ENCODE measurements at places on chromosomes 6 and 20. TPM values are rescaled to one million over a fixed set of nuclear protein-coding genes. Genes with fewer than 3 reads are reported as not detected.

- no peak overlapping the region for H3K27ac ChIP-seq
- no peak overlapping the region for H3K4me3 ChIP-seq
- no peaks in the 10 kb centered on the region for H3K36me3 ChIP-seq
- DNase-seq = no peak
- H3K27me3 ChIP-seq = no peaks in the 10 kb centered on the region
Observed at GRCh38 chr20:20138301-20139064, 86.2 kb downstream of the CFAP61 start.

GRCh38 chr6:162119341-162119740 lies 608.2 kb downstream of the PRKN start:
- H3K27ac ChIP-seq = no peak overlapping the region
- H3K27me3 ChIP-seq = no peaks in the 10 kb centered on the region
- no peak overlapping the region for H3K4me3 ChIP-seq
- no peak for DNase-seq
- no peaks in the 10 kb centered on the region for H3K4me1 ChIP-seq

GRCh38 chr20:50054626-50055511 lies 58.1 kb downstream of the UBE2V1 start:
- no peak overlapping the region for H3K27ac ChIP-seq
- no peak overlapping the region for H3K4me3 ChIP-seq
- peak; percentile 87 for DNase-seq
- H3K36me3 ChIP-seq = no peaks in the 10 kb centered on the region
- H3K4me1 ChIP-seq = peaks cover 5% of the 10 kb centered on the region

Gene CAGE1
- not detected for total RNA-seq

GRCh38 chr20:19993958-19994669 lies 23.0 kb upstream of the NAA20 start:
- peaks cover 26% of the 10 kb centered on the region for H3K36me3 ChIP-seq
- no peak for DNase-seq
- H3K27me3 ChIP-seq = no peaks in the 10 kb centered on the region
- H3K27ac ChIP-seq = peak overlapping the region; percentile 84

DNA sequence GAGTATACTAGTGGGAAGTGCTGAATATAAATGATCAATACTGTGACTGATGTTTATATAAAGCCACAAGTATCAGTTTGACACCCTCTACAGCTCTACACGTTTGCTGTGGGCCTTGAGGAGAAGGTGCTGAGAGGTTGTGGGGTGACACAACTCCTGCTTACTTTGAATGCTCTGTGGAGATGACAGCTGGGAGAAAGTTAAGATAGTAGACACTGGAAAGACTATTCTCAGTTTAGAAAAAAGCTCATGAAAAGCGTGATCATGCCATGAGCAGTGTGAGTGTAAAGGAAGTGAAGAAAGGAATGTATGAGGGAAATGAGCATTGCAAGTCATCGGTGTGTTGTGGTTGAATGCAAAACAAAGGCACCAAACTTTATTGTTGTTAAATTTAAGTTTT lies 215.8 kb downstream of the UTRN start:
- H3K36me3 ChIP-seq = peaks cover 3% of the 10 kb centered on the region
- no peak overlapping the region for H3K27ac ChIP-seq
- no peaks in the 10 kb centered on the region for H3K27me3 ChIP-seq
- no peaks in the 10 kb centered on the region for H3K4me1 ChIP-seq
- DNase-seq = no peak
- no peak overlapping the region for H3K4me3 ChIP-seq

- no peaks in the 10 kb centered on the region for H3K36me3 ChIP-seq
- no peaks in the 10 kb centered on the region for H3K27me3 ChIP-seq
- DNase-seq = no peak
Observed at GRCh38 chr6:16006681-16007080, 122.2 kb upstream of the MYLIP start.

Gene CST3
- 1,074 TPM for total RNA-seq

DNA sequence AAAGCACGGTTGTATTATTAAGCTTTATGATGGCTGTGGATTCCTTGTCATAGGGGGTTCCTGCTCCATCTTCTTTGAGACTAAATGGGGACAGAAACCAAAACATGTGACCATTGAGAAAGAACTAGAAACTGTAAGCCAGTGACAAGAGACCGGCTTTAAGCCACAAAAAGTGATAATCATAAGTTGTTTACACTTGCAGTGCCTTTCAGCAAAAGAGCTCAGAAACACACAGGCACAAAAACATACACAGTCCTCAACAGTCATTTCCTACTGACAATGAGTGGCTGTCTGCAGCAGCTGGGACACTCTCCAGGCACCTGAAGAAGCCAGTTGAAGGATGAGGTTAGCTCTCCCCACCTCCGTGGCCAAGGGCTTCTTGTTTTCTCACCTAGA lies 20.0 kb upstream of the UBE2J1 start:
- H3K36me3 ChIP-seq = no peaks in the 10 kb centered on the region
- DNase-seq = no peak
- H3K27me3 ChIP-seq = no peaks in the 10 kb centered on the region
- peaks cover 8% of the 10 kb centered on the region for H3K4me1 ChIP-seq
- H3K4me3 ChIP-seq = no peak overlapping the region

Gene PMEPA1
- total RNA-seq = 60.9 TPM

Gene RPP40
- total RNA-seq = not detected

DNA sequence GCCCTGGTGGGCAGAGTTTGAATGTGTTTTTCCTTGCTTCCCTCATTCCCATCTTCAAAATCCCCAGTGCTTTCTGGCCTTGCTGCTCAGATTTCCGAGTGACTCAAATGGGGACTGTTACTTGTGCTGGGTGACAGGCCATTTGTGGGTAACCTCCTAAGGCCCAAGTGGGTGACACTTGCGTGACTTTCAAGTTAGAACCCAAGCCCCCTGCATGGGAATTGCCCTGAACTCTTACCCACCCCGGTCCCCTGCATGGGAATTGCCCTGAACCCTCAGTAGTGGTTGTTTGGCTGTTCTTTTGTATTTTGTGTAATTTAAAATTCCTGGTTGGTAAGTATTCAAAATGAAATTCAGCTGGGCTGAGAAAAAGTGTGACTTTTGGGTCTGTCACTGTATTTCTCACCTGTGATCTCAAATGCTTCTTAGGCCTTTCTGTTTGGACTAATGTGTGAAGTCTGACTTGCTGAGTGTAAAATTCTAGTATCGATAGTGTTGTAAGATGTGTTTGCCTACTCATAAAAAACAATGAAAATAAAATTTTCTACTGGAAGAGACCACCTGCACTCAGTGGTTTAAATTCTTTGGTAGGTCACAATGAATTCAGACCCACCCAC lies 12.4 kb upstream of the RBM38 start:
- no peak for DNase-seq
- no peak overlapping the region for H3K4me3 ChIP-seq
- H3K36me3 ChIP-seq = peaks cover 72% of the 10 kb centered on the region

Gene SAPCD1
- 1.2 TPM for total RNA-seq

Gene NKX2-2
- not detected for total RNA-seq

- H3K4me3 ChIP-seq = no peak overlapping the region
- H3K27me3 ChIP-seq = no peaks in the 10 kb centered on the region
- H3K4me1 ChIP-seq = peaks cover 68% of the 10 kb centered on the region
Observed at GRCh38 chr6:108673153-108673552, 112.4 kb downstream of the FOXO3 start.

Gene NRSN1
- total RNA-seq = not detected

DNA sequence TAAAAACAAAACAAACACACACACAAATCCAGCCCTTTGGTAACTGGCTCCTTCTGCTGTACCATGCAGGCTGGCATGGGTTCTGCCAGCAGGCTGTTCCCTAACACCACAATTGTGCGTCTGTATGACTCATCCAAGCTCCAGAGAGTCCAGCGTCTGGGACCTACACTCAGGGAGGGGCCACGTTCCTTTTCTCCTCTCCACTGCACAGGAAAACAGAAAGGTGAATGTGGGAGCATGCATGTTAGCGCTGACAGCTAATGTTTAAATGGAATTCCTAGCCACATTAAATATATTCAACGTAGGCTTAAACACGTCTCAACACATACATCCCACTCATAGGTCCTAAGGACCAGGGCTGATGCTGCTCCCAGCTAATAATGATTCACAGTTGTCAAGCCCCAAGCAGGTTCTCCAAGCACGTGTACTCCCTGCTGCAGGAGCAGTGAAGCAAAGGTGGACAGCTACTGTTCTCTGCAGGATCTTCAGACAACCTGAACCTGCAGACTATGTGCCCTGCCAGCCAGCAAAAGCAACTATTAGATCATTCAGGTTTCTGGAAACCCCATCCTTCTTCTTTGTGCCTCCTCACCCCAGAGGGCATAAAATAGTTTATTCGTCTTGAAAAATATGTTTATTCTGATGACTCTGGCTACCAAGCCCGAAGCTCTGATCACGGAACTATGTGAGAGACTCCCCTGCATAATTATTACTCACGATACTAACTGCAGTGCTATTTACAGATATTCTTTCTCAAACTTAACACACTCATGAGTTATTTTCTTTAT lies 20.9 kb downstream of the MAP1LC3A start:
- peaks cover 21% of the 10 kb centered on the region for H3K4me1 ChIP-seq
- H3K27me3 ChIP-seq = no peaks in the 10 kb centered on the region
- no peak overlapping the region for H3K4me3 ChIP-seq

DNA sequence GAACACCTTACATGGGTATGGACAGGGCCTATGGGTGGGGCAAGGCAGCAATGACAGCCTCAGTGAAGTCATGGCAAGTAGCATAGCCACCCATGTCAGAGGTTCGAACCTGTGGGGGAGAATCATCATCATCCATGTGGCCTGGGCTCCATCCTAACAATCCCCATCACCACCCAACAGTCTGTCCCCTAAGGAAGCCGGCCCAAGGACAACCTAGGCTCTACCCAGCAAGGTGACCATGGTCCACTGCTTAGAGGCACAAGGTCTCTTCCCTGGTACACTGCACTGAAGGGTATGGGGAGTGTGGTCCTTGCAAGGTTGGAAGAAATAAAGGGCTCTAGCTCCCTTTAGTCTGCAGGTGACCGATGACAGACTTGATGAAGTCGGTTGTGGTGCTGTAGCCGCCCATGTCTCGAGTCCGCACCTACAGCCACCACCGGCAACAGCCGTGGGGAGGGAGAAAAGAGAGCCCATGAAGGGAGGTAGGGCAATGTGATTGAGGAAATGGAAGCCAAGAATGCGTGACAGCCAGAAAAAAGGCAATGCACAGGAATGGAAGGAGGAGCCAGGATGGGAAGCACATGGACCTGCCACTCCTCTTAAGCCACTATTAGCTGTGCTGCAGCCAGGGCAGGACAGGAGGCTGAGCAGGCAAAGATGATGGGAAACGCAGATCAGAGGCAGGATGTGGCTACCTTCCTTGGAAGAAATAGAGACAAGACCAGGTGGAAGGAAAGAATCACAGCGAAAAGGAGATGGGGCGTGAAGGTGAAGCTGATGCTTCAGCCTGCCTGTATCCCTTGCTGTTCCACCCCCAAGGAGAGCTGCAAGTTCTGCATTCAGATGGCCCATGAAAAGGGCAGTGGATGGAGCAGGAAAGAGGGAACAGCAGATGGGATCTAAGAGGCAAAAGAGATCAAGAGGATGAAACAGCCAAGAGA lies 5.3 kb downstream of the IDH3B start:
- H3K4me1 ChIP-seq = peaks cover 19% of the 10 kb centered on the region
- peaks cover 77% of the 10 kb centered on the region for H3K36me3 ChIP-seq
- no peak for DNase-seq
- no peak overlapping the region for H3K27ac ChIP-seq
- H3K4me3 ChIP-seq = no peak overlapping the region

Gene PAX1
- not detected for total RNA-seq

DNA sequence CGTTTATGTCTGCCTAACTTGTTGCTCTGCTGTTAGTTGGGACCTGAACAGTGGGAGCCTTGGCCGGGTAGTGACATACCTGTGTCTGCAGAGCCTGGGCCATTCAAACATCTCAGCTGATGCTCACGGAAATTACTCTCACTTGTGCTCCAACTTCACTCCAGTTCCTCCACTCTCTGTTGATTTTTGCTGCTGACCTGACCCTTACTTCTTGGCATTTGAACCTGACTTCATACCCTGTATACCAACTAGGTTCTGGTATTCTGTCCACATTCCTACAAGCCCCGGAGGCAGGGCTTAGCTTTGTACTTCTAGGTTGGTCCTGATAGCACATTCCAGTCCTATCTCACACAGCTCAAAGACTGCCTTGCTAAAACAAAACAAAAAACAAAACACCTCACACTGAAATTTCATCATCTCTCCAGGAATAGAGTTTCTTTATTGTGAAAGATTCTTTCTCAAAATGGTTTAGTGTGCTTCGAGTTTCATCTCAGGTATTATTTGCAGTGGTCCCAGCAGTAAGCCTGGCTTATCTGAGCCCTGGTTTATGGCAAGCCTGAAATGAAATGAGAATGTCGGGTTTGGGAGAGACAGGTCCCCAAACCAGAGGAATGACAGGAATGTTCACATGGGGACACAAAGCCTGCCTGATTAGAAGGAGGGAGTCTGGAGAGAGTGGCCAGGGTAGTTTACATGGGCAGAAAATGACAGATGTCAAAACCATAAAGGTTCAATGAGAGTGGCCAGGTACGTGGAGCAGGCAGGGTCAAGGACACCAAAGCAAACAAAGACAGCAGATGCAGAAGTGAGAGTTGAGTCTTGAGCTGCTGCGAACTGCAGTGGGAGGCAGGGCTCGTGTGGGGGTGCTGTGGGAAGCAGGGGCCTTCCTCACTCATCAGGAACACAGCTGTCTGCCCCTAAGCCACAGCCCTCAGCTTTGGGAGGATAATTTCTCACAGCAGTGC lies 174.2 kb upstream of the HDAC2 start:
- H3K4me3 ChIP-seq = no peak overlapping the region
- peak overlapping the region; percentile 41 for H3K27ac ChIP-seq
- no peaks in the 10 kb centered on the region for H3K36me3 ChIP-seq
- H3K27me3 ChIP-seq = no peaks in the 10 kb centered on the region

DNA sequence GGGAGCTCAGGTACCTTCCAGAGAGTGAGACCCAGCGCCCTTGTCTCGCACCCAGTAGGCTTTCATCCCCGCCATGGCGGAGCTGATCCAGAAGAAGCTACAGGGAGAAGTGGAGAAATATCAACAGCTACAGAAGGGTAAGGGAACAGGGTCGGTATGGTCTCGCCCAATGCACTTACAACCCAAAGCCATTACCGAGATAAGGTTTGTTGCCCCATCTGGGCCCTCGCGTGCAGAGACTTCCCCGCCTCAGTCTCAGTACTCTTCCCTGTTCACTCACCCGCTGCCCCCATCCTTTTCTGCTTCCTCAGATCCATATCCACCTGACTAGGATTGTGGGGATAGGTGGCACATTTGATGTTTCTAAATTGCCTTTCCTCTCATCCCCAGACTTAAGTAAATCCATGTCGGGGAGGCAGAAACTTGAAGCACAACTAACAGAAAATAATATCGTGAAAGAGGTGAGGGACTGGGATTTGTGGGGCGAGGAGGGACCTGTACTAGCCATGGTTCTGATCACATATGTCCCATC lies 449 bp downstream of the PFDN6 start:
- H3K27ac ChIP-seq = peak overlapping the region; percentile 71
- peak overlapping the region; percentile 70 for H3K4me3 ChIP-seq
- no peak for DNase-seq
- H3K27me3 ChIP-seq = no peaks in the 10 kb centered on the region
